ENCODE measurements at places on chromosomes 11 and 22.
A peak's percentile ranks its signal among the peaks of the same experiment; 100 is the strongest.

GRCh38 chr11:17611049-17611448, 64.0 kb downstream of the OTOG start:
- DNase-seq, result no peak

GRCh38 chr11:59216641-59217564, 4.2 kb upstream of the MPEG1 start:
- DNase-seq, result peak; percentile 34

DNA sequence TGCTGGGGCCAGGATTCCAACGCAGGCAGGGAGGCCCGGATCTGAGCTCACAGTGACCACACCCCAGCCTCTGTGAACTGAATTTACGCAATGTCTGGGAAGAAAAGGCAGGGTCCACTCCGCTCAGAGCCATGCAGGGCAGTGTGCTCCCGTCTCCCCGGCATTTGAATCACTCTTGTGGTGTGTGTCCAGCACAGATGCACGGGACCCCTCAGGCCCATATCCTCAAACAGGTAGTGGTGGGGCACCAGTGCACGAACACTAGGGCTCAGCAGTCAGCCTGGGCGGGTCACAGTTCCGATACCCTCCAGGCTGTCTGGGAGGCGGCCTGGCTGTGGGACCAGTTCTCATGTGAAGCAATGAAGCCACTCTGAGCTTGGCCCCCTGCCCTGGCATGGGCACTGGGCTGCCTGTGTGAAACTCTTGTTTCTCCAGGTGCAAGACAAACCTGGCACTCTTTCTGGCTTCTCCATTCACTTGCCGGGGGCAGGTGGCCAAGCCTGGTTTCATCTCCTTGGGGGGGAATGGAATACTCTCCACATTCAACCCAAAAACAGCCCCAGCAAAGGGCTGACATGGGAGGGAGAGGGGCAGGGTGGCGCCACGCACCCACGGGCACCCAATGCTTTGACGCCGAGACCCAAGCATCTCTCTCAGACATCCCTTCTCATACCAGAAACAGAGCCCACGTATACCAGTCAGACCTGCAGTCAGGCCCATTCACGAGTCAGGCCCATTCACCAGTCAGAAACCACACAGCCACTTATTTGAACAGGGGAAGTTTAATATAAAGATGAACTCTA, 14.3 kb downstream of the DHCR7 start:
- DNase-seq, result peak; percentile 80

DNA sequence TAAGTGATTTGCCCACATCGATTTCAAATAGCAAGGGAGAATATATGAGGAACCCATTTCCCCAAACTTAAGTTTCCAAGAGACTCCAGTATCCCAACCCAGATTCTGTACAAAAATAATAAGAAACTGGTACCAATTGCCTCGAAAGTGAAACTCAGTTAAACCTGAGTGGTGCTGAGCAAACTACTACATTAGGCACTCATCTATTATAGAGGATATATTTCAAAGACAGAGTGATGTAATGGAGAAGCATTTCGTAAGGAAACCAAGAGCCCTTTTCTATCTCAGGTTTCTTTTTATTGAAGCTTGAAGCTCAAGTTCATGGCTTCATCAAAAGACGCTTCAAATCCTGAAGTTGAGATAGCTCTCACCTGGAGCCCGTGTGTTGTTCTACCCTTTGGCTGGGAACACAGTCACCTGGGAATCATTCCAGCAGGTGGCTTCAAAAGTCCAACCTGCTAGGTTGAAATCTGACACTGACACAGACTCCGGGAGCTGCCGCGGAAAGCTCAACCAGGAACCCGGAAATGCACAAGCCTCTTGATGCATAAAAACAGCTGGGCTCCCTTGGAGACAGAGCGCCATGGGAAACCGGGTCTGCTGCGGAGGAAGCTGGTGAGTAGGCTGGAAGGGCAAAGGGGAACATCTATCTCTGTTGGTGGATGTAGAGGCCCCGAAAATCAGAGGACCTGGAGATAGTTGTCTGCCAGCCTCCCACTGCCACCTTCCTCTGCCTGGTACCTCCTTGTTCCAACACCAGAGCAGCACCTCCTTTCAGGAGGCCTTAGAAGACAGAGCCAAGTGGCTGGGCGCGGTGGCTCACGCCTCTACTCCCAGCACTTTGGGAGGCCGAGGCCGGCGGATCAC, at the start of gene C11orf52:
C11orf52 (plus strand) TSS at position 524 of the 867 bp plus-strand sequence; CDS start at position 584, 60 bp downstream.
- DNase-seq, result no peak

DNA sequence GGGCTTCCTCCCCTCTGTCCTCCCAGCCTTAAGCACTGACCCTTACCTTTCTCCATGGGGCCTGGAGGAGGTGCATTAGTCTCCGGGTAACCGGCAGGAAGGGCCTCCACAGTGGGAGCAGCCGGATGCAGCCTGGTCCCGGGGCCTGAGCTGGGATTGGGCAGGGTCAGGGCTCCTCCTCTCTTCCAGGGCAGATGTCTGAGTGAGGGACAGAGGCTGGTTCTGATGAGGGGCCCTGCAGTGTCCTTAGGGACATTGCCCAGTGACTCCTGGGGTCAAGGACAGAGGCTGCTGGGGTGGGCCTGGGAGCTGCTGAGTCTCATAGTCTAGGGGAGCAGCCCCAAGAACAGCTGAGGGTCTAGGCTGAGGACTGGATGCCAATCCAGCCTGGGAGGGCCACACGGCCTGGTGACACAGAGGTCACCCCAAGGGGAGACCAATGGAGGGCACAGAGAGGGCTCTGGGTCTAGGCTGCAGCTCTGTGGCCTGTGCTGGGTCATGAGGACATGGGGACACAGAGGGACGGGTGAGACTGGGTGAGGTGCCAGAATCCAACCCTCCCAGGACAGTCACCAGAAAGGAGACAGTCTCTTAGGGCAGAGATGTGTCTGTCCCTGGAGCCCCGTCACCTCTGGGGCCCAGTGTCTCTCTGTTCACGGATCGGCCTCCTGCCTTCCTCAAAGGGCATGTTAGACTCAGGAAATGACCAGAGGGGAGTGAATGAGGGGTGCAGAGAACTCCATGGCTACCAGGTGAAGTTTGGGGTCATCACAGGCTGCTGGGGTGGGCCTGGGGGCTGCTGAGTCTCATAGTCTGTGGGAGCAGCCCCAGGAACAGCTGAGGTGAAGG, 6.5 kb downstream of the IGLL5 start:
- DNase-seq, result no peak

DNA sequence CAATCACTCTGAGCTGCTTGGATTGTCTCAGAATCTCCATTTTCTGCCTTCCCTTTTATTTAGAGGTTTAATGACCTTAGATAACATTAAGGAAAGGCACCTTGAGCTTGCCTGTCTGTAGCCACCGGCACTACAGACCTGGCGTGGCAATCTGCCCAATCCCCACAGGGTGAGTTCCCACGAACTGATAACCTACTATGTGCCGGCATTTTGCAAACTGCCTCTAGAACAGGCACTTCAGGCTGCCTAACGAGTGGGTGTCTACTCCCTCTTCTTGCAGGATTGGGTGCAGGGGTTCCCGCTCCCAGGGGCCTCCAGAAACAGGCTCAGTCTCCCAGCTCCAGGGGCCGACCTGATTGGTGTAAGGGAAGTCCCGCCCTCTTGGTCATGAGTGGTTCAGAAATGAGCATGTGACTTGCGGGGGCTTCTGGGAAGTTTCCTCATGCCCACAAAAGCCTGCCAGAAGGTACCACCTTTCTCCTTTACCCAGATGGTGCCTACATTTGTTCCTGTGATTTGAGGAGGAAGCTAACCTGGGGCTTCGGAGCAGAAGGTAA, 120.0 kb upstream of the LDLRAD3 start:
- DNase-seq, result peak; percentile 42

- no peak for DNase-seq
These were observed 57.8 kb downstream of the ST14 start for GRCh38 chr11:130217133-130218031.

GRCh38 chr11:105609832-105610781, at the start of gene GRIA4:
GRIA4 (plus strand) TSS chr11:105610073; CDS start chr11:105610998, 925 bp downstream.
- DNase-seq, result peak; percentile 13

DNA sequence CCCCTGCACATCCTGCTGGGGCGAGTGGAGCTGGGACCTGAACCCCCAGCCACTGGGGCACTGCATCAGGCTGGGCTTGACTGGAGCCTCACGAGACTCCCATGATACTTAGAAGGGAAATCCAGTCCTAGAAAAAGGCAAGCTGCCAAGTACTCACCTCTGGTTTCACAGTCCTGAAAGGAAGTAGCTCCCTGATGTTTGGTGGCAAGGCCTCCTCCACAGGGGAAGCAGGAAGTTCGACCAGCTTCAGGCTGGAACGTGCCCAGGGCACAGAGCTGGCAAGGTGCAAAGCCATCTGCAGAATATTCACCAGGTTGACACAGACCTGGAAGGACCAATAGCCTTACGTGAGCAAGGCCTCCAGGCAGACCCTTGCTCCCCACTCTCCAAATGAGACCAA, 26.8 kb upstream of the NRIP3 start:
- DNase-seq, result no peak

GRCh38 chr11:128525411-128526243, 61.7 kb downstream of the ETS1 start:
- no peak for DNase-seq

DNA sequence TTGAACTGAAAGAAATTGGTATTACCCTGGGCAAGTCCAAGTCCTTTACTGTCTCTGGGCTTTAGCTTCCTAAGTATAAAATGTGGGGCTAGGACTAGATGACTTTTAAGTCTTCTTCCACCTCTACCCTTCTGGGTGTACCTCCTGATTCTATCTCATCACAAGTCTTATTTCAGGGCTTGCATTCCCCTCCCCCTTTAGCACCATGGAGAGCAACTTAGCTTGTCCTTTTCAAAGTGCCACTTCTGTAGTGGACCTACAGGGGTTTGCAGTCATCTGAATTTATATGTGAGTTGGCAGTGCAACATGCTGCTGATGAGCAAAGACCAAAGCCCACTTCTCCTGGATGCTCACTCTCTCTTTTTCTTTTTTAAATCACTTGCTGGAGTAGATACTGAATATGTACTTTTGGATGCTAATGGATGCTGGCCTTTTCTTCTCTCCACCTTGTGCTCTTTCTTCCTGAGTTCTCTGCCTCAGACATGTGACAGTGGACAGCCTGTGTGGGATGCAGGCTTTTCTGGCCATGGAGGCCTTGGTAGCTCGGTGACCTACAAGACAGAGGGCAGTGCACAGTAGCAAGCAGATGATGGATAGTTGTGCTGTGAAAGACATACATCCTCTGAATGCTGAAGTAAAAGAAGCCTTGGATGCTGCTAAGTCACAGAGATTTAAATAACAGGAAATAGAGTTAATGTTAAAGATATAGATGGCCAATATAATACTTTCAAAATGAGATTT, 185.0 kb downstream of the NELL1 start:
- no peak for DNase-seq

DNA sequence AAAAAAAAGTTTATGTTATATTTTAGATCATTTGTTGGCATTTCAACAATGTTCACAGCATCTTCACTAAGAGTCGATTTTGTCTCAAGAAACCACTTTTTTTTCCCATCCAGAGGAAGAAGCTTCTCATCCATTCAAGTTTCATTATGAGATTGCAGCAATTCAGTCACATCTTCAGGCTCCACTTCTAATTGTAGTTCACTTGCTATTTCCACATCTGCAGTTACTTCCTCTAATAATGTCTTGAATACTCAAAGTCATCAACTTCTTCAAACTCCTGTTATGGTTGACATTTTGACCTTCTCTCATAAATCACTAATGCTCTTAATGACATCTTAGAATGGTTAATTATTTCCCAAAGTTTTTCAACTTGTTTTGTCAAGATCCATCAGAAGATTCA, 61.3 kb upstream of the CHORDC1 start:
- no peak for DNase-seq

DNA sequence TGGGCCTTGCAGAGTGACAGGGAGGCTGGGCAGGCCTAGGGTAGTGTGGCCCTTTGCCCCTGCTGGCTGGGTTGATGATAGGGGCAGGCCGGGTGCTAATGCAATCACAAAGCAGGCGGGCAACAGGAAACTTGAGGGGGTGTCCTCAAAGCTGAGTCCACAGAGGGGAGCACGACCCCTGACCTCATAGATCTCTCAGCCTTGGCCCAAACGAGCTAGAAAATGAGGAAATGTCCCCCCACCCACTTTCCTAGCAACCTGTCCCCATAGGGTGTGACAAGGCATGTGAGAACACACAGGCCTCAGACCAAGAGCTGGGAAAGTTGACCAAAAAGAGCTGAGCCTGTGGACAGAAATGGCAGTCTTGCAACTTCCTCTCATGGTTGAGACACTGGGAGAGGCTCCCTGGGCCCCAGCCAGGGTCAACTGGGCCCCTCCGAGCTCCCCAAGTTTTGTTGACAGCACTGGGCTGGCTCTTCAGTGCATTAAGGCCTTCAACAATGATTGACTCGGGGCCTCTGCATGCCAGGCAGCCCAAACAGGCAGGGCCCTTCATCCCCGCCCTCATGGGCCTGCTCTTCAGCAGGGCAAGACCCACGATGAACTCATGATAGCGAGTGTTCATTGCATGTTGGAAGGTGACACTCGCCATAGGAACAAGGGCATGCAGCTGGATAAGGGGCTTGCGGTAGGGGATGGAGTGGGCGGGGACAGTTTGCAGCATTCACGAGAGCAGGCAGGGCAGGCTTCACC, 9.8 kb upstream of the SPI1 start:
- DNase-seq, result peak; percentile 63

DNA sequence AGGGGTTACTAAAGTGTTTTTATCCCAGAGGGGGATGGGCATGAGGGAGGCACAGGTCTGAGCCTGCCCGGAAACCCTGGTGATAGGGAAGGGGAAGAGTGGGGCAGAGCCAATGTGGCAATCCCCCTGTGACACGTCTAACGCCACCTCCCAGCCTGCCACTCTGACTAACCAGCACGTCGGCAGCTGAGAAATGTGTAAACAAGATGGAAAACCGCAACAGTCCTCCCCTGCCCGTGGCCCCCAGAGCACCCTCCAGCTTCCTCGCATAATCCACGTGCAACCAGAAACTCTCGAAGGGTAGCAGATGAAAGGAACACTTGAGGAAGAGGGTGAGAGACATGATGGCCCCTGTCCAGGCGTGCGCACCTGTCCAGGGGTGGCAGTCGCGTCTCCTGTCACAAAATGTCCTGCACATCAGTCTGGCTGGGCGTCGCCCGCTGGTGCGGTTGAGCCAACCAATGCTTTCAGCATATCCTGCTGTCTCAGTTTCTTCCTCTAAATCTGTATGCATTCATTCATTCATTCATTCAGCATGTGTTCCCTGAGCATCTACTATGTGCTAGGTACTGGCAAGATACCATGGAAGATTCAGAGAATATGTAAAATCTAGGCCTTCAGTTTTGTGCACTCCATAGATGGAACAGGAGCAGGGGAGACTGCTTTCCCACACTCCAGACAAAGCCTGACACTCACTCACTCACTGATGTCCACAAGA, 4.5 kb downstream of the TMPRSS4 start:
- DNase-seq, result no peak

- DNase-seq, result no peak
These were observed 2.0 kb upstream of the JAML start for GRCh38 chr11:118226781-118227180.

DNA sequence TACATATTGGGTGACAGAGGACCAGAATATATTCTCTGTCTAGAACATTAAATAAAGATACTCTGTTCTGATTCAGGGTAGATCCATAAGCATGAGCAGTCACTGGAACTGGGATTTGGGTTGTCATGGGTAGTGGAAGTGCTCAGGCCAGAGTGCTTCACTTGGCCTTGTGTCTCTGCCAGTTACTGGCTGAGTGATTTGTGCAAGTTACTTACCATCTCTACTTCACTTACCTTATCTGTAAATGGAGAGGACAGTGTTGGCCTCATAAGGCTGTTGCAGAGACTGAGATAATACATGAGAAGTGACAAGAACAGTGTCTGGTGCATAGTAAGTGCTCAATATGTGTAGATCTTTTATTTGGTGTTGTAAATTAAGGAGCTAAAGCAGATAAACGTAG, 17.6 kb downstream of the ATXN10 start:
- DNase-seq, result no peak

- no peak for DNase-seq
These were observed 77.3 kb upstream of the ARFGAP3 start for GRCh38 chr22:42934338-42934737.
